ENCODE measurements at places on chromosomes 12 and 14.

DNA sequence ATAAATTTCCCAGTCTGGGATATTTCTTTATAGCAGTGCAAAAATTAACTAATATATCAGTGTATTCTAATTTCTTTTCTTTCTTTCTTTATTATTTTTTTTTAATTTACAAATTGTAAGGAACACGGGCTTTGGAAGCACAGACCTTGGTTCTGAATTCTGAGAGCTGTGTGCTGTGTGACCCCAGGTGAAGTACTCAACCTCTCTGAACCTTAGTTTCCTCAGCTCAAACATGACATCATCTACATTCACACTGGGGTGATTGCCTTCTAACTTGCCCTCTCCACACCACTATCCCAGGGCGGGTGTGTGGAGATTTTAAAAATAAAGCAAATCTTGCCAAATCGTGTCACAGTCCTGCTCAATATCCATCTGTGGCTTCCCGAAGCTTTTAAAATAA lies 282.8 kb downstream of the C12orf75 start:
- no peak for DNase-seq

DNA sequence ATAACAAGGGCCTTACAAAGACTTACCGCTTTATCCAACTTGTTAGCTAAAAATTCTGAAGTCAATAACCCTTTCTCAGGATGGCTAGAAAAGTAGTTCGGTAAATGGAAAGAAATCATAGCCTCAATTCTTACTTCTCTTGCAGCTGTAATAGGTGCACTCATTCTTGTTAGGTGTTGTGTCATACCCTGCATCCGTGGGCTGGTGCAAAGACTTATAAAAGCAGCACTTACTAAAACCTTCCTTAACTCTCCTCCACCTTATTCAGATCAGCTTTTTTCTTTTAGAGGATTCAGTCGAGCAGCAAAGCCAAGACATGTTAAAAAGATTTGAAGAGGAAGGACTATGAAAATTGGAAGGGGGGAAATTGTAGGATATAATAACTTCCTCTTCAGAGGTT lies 238.2 kb upstream of the DIO3 start:
- no peak for DNase-seq

DNA sequence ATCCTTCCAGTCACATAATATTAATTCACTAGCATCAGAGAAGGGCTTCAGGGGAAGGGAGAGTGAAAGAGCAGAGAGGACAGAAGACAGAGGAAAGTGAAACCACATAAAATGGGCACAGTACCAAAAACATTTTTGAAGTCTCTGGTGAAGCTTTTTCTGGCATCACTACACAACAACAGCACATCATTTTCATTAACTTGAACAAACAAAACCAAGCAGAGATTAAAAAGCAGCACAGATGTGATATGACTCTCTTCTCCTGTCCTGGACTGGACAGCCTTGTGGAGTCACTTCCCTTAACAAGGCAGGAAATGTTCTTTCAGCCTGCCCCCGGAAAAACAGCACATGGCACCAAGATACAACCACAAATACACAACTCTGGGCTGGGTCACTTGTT lies 112.0 kb downstream of the TSPAN8 start:
- DNase-seq: no peak

GRCh38 chr14:22502007-22502406 lies 87.0 kb downstream of the DAD1 start:
- no peak for DNase-seq

- DNase-seq: no peak
These were observed 12.8 kb downstream of the HHIPL1 start for GRCh38 chr14:99657645-99658155.

GRCh38 chr14:22887260-22887989 lies 4.4 kb downstream of the REM2 start:
- peak; percentile 55 for DNase-seq
